ENCODE measurements at places on chromosomes 1 and 21. TPM values are rescaled to one million over a fixed set of nuclear protein-coding genes. Genes with fewer than 3 reads are reported as not detected.

DNA sequence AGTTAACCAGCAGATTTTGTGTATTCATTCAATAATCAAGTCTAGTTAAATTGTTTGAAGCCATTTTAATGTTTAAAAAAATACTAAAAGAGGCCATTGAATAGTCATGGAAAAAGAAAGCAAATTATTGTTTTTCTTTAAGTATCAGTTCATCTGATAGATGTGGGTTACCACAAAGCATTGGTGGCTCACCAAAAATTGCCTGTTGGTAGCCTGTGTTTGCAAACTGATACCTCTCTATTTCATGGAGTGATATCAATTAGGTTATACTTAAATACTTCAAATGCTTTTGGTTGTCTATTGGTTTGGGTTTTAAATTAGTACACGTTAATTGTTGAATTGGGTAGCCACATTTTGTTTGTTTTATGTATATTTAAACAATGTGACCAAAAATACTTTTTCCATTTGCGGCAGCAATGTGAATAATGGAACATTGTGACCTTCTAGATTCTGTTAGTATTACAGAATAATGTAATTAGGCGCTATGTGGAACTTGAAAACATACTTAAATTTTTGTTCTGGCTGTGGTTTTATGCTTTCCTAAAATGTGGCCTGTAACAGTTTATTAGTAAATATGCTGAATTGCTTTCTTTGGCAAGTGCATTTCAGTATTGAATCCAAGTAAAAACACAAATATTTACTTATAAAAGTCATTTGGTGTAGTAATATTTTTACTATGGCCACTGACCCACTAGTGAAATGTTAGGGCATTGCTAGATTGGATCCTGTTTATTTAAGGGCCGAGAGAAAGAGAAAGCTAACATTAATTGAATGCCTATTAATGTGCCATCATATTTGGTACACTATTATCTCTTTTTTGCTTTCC is 37.1 kb upstream of the NBL1 start:
- DNase-seq: no peak

GRCh38 chr1:32309960-32310359 is 18.1 kb downstream of the HDAC1 start:
- no peak for DNase-seq

GRCh38 chr1:193926956-193927355 is 740.5 kb upstream of the B3GALT2 start:
- DNase-seq: no peak

- no peak for DNase-seq
Observed at GRCh38 chr1:54850737-54851136, 36.3 kb downstream of the DHCR24 start.

- no peak for DNase-seq
Observed at GRCh38 chr1:62286786-62287224, 32.4 kb downstream of the KANK4 start.

SH2D5 gene
- total RNA-seq: 0.80 TPM

DNA sequence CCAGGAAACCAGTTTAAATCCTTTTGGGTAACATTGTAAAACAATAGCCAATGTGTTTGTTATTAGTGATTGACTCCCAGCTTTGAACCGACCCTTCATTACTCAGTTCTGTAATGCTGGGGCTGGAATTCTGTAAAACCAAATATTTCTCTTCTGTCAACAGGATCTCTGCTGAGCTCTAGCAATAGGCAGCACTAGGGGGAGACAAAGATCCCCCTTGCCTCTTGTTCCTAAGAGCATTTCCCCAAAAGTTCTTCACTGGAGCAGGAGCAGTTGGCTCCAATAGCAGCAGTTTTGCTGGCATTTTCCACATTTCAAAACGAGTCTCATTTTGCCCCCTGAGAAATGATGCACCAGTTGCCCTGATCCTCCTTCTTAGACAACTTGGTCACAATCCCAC is 1671.1 kb downstream of the MRPL39 start:
- DNase-seq: no peak

LAMB3 gene
- total RNA-seq: 7.5 TPM

DIO1 gene
- total RNA-seq: 100 TPM

DNA sequence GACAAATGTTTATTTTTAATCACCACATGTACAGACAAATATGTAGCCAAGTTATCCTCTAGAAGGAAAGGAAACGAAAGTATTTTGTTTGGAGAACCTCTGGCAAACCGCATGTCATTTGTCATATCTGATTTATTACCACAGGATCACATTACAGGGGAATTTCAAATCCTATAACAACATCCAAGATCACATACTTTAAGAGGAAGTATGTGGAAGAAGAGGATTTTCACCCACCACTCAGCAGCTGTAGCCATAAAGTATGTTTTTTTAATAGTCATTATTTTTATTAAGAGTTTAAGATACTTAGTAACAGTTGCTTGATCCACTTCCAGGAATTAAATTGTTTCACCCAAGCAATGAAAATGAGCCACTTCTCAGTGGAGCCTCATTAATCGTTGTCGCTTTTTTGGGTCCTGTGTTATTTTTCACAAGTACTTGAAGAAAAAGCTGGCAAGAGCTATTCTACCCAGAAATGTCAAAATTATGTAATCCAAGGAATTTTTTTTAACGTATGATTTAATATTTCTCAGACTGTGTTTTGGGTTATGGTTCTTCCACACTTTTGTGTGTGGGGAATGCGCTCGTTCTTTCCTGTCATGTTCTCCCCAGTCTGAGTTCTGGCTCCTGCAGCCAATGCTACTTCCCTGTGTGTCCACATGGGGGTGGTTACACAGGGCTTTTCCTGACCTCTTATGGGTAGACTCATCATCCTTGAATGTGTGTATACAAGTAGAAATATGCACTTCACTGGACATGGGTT is 6.9 kb downstream of the SERTAD4 start:
- DNase-seq: no peak

WNT2B gene
- 0.39 TPM for total RNA-seq

- DNase-seq: no peak
Observed at GRCh38 chr1:223775054-223775453, 62.7 kb downstream of the CAPN2 start.

ILDR2 gene
- 2.5 TPM for total RNA-seq

- no peak for DNase-seq
Observed at GRCh38 chr1:212512816-212513559, 80.3 kb downstream of the NENF start.

GRCh38 chr21:22554690-22555316 is 1556.6 kb downstream of the NCAM2 start:
- DNase-seq: no peak

LELP1 gene
- total RNA-seq: not detected

DNA sequence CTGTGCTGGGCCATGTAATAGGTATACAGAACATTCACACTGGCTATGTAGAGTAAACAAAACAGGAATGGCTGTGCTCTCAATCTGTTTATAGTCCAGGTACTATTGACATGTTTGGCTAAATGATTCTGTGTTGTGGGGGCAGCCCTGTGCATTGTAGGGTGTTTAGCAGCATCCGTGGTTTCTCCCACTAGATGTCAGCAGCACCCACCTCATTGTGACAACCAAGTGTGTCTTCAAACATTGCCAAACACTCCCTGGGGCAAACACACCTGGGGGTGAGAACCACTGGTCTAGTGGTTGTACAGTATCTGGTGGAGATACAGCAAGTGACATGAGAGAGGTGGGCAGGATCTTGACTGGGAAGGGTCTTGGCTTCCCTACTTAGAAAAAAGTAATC is 80.4 kb upstream of the SPATA6 start:
- no peak for DNase-seq

GRCh38 chr1:165883056-165883455 is 55.6 kb downstream of the UCK2 start:
- no peak for DNase-seq

PRKCZ gene
- total RNA-seq: 10.3 TPM

- no peak for DNase-seq
Observed at GRCh38 chr1:205376739-205377138, 20.0 kb upstream of the KLHDC8A start.

GRCh38 chr1:241810769-241811405 is 37.1 kb upstream of the EXO1 start:
- DNase-seq: no peak

DNA sequence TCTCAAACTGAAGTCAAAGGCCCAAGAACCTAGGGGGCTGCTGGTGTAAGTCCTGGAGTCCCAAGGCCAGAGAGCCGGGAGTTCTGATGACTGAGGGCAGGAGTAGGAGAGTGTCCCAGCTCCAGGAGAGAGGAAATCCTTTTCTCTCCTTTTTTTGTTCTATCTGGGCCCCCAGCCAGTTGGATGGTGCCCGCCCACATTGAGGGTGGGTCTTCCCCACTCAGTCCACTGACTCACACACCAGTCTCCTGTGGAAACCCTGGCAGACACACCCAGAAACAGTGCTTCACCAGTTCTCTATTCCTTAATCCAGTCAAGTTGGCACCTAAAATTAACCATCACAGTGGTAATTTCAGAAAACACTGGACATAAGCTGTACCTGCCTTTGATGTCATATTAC is 12.7 kb upstream of the WDR26 start:
- no peak for DNase-seq

- DNase-seq: no peak
Observed at GRCh38 chr1:180912801-180913565, at the start of gene KIAA1614. Gene KIAA1614, plus strand, starts transcription at chr1:180912897. Its CDS starts 347 bp downstream, at chr1:180913244.

DNA sequence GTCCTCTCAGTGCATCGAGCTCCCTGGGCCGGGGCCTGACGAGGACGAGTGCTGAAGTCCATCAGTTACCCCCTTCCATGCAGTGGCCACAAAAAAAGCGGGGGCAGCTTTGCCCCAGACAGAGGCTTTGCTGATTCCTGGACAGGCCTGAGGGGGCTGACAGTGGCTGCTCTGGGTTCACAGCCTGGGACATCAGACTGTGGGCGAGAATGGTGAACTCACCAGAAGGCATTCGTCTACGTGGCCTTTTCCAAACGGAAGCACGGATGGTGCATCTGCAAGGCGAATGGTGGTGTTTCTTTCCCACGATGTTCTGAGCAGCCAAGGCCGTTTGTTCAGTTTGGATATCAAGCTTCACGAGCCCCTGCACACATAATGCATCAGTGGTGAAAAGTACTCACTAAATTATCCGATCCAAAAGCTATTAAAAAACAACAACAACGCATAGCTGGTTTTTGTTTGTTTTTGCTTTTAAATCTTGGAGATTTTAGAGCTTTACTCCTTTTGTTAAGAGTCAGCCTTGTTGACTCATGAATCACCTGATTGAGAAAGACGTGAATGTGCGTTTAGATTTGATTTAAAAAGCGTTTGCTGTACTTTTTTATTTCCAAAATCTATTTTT is 6.3 kb upstream of the ZBTB21 start:
- DNase-seq: no peak

DNA sequence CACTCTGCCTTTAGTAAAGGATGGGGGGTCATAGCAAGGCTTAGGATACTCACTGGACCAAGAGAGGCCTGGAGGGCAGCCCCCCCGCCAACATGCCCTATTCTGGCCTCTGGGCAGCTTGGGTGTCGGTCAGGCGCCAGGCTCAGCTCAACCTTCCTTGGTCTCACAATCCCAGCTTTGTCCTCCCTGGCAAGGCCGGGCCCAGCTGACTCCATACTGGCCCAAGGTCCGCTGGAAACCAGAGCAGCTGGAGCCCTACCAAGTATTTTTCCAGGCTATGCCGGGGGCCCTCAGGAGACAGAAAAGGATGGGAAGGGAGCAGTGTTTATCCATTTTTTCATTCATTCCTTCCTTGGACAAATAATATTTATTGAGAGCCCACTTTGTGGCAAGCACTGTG is 6.2 kb downstream of the FBXO2 start:
- DNase-seq: no peak

DNA sequence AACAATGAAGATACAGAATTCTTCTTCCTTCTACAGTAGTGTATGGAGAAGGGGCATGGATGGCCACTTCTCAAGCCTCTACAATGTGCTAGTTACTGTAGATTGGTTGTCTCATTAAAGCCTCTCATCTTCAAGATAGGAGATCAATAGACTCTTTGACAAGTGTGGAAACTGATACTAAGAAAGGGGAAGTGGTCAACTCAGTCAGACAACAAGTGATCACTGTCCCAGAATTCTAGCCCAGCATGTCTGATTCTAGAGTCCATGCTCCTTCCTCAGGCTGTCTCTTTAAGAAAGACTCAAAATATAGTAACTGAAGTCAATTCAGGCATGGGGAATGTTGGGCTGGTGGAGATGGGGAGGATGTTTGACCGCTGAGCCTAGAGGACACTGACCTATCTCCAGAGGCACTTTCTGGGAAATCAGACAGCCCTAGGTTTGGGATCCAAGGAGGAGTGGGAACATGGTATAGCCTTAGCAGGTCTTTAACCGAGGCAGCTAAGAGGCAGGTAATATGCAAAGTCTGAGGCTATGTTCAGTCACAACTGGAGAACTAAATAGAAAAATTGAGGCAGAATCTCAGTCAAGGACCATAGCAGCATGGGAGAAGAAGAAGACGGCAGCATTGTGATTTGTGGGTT is 39.3 kb upstream of the EYA3 start:
- DNase-seq: no peak

GRCh38 chr1:185566995-185567394 is 167.2 kb upstream of the HMCN1 start:
- DNase-seq: no peak

GRCh38 chr1:38297246-38297645 is 250.7 kb upstream of the POU3F1 start:
- no peak for DNase-seq

RGS1 gene
- 2.6 TPM for total RNA-seq

DNA sequence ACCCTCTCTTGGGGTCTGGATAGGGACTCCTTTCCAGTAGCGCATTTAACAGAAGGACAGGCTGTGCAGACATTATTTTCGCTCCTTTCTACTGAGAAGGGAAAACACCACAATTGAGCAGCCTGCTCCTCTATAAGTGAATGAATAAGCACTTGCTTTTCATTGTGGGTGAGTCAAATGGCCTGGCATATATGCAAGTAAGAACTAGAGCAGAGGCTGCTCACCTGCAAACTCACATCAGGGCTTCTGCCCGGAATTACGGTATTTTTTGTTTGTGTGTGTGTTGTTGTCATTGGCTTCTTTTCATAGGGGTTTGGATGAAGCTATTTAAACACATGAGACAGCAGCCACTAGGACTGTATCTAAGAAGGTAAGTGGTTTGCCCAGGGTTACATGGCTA is 200.1 kb upstream of the CAMK1G start:
- no peak for DNase-seq

SPRR2B gene
- total RNA-seq: not detected

Measured in right lobe of liver (tissue), 6 donors.